Effector CD4-positive, alpha-beta T cell (primary cell): ENCODE measurements at places on chromosomes 4 and X.

- no peak for DNase-seq
Observed at GRCh38 chr4:186203406-186203805, 12.0 kb downstream of the CYP4V2 start.

DNA sequence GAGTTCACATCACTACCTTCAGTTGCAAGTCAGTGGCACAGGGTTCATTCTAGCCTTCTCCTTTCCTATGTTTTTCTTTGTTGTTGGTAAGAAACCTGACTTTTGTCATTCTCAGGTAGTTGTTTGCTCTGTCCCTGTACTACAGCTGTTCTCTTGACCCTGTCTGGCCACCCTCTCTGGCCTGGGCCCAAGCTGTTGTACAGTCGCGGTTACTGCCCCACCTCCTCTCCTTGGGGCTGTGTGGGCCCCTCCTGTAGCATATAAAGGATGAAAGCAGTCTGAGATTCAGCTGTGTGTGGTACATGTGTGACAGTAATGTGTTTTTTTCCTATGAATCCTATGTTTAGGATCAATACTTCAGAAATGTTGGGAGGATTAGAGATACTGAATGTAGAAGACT, 12.5 kb downstream of the MOB1B start:
- no peak for DNase-seq

- no peak for DNase-seq
Observed at GRCh38 chr4:629915-630641, 4.7 kb downstream of the PDE6B start.

- no peak for DNase-seq
Observed at GRCh38 chrX:9598344-9598743, 133.5 kb downstream of the TBL1X start.

GRCh38 chr4:103204111-103204510, 6.0 kb upstream of the CENPE start:
- no peak for DNase-seq

DNA sequence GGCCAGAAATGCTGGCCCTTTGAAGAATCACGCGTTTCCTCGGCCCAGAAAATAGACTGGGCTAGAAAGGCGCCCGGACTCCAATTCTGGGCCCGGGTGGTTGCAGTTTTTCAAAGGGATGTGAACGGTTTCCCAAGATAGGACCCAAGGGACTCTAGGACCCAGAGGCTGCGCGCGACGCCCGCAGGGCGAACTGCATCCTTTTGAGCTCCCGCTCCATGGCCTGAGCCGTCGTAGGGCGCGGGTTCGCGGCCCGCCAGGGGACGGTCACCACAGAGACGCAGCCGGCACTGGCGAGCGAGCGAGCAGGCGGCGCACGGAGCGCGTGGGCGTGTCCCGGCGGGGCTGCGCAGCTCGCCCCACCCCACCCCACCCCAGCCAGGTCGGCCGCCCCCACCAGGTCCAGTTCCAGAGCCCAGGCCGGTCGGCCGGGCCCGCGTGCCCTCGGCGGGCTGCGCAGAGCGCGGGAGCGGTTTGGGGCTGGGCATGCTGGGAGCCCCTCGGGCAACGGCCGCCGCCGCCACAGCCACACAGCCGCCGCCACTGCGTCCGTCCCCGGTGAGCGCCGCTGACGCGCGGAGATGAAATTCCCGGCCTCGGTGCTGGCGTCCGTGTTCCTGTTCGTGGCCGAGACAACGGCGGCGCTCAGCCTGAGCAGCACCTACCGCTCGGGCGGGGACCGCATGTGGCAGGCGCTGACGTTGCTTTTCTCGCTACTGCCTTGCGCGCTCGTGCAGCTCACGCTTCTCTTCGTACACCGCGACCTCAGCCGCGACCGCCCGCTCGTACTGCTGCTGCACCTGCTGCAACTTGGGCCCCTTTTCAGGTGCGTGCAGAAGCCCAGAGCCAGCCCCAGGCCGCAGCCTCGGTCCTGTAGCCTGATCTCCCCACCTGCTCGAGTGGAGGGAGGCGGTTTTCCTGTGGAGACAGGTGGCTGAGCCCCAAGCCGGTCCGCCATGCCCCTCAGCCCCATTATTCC, at the start of gene XK:
Gene XK (plus strand): TSS at position 411 of the 979 bp plus-strand sequence. CDS start 171 bp downstream, at position 582.
- DNase-seq = no peak

GRCh38 chr4:6892190-6892908, 17.3 kb upstream of the TBC1D14 start:
- no peak for DNase-seq

GRCh38 chrX:13090339-13091110, 46.1 kb upstream of the FAM9C start:
- DNase-seq = no peak

DNA sequence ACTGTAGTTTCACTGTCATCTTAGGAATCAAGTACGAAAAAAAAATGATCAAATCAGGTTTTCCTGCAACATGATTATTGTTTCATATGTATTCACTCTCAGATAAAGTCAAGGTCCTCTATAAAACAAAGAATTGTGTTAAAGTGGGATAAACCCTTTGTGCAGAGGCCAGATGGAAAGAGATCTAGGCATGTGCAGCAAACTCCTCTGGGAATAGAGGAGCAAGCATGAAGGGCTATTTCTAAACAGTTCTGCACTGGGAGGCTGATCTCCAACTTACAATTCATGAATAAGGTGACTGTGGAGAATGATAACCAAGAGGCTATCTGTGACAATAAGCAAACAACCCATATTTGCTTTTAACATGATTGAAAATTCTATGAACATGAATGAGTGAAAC, 2.4 kb upstream of the WDFY3 start:
- no peak for DNase-seq

- DNase-seq = no peak
Observed at GRCh38 chr4:177384856-177385397, 57.3 kb downstream of the AGA start.
